ENCODE measurements at places on chromosomes 5 and 9.

DNA sequence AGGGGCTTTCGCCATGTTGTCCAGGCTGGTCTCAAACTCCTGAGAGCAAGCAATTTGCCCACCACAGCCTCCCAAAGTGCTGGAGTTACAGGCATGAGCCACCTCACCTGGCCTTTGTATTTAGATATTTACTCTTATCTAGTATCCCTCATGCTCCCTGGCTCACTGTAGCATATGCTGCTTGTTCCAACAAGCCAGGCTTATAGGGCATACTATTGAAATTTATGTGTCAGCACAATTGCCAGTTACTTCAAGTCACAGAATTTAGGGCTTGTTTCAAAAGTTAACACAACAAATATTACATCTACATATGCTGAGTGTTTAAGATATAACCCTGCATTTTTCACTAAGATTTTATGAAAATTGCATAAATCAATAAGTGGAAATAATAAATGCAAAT lies 469.2 kb upstream of the ZNF608 start:
- DNase-seq = no peak

GRCh38 chr5:154237376-154237743 lies 46.8 kb downstream of the GALNT10 start:
- no peak for DNase-seq

- no peak for DNase-seq
Measured at GRCh38 chr5:159061834-159062474, 37.8 kb downstream of the EBF1 start.

DNA sequence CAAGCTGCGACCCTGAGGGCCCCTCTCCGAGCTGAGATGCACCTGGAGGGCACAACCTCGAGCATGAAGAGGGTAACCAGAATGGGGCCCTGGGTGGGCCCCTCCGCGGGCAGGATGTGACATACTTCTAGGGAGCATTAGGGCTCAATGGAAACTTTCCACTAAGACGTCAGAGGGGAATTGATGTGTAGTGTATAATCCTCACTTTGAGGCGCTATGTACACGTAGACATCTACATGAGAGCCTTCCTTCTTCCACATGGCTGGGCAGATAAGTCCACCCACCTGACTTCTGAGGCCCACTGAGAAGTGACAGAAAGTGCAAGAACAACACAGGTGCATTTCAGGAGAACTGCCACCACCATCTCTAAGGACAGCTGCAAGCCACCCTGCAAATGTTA lies 61.0 kb downstream of the DAP start:
- DNase-seq = no peak

DNA sequence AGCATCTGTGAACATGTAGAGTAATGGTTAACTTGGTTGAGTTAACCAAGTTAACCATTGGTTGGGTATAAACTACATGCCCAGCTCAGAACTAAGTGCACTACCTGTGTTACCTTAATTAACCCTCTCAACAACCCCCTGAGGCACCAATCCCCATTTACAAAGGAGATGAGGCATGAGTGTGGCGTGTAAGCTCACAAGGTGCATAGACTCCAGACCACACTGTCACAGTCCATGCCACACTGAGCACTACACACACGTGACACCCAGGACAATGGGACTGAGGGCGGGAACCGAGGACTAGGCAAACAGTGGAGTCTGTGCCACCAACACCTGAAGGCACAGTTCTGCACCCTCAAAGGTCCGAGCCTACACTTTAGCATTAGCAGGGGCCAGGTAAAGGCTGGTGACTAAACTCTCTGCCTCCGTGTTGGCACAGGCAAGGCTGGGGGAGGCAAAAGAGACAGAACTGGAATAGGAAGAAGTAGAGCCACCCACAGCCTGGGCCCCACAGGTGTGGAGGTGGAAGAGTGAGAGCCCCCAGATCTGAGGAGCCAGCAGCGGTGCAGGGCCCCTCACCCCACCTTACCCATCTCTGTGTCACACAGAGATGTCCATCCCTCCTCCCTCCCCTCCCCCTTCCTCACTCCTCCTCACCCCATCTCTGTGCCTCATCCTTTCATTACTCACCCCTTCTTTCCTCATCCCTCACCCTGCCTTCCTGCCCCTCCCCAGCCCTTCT lies 2.2 kb upstream of the DNAJB5 start:
- peak; percentile 25 for DNase-seq
